ENCODE measurements at places on chromosomes 12 and 14.

GRCh38 chr12:56488041-56488955, at the start of gene GLS2:
TSS of gene GLS2 (minus strand) at chr12:56488161. CDS start at chr12:56488118, 43 bp downstream.
- peak; percentile 85 for DNase-seq

- no peak for DNase-seq
Observed at GRCh38 chr12:11497995-11498394, 102.6 kb upstream of the PRB2 start.

DNA sequence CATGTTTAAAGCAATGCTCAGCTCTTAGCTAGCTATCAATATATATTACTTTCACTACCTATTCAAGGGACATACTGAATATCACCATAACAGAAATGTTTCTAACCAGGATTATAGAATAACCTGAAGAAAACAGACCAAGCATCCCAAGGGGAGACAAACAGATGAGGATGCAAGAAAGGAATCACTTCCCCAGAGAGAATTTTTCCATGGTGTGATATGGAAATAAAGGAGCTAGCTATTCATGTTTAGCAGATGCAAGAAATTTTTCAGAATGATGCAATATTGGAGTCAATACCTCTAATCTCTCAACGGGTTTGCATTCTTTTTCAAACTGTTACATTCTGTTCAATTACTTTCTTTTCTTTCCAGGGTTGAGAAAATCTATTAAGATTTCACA, 538.9 kb upstream of the FLRT2 start:
- no peak for DNase-seq

GRCh38 chr12:132033627-132034026, 83.9 kb downstream of the EP400 start:
- DNase-seq: no peak

DNA sequence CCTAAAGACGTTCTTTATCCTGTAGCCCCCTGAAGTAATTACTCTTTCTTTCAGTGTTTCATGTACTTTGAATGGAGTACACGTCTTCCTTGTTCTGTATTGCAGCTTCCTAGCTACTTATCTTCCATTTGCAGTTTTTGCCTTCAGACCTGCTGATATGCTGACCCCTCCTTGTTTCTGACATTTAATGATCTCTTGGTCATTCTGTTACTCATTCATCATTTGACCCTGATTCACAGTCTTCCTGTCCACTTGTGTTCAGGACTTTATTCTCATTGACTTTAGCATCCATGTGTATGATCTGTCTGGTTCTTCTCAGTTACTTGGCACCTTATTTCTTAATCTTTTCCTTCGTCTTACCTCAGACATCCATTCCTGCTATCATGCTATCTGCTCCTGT, 22.2 kb downstream of the CPSF2 start:
- no peak for DNase-seq

- no peak for DNase-seq
Observed at GRCh38 chr12:639566-639965, 23.7 kb downstream of the NINJ2 start.

DNA sequence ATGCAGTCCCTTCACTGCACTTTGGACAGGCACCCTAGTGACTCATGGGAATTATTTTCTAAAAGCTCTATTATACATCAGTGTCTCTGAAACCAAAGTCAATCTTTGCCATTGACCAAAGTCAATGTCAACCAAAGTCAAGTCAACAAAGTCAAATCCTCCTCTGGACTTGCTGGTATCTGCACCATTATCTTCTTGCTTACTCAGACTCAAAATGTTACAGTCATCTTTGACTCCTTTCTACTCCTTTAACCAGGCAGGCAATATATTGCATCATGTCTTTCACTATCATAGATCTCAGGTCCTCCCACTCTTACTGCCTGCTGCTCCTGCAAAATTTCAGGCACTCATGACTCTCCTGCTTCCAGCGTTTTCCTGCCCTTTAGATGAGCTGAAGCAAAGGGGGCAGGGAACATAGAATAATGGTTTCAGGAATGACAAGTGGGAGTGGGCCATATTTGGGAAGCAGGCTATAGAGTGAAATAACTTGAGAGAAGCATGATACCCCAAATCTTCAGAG, 39.2 kb downstream of the IGF1 start:
- DNase-seq: no peak

DNA sequence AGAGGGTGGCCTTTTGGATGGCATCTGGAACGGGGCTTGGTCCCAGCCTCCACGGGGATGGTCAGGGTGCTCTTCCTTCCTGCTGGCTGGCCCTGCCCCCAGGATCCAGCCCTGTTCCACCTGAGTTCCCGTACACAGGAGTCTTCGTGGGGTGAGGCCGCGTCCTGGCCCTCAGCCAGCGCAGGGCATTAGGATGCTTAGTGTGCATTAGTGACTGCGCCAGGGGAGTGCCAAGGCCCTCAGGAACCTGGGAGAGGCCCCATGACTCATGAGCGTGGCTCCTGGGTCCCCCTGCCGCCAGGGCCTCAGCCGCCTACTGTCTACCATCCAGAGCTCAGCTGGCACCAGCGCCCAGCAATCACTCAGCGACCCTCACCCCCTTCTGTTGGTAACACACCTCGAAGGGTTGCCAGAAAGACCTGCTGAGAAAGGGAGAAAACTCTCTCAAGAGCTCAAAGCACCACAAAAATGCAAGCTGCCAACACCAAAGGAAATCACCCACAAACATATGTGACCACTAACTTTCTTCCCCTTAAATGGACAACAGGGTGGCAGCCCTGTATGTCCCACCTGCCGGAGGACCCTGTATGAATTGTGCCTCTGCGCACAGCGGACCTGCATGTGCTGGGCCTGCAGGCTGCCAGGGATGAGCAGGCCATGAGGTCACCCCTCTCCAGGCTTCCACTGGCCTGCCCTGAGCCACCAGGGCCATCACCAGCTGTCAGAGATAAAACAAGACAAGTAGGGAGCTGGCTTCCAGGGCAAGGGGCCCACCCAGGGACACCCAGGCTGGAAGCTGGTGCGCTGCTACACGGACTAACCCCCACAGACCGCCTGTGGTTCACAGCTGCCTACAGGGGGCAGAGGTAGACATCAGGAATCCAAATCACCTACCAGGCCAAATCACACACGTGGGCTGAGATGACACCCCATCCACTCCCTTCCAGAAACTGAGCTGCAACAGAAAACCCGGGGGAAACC, 28.7 kb downstream of the CCDC85C start:
- peak; percentile 76 for DNase-seq

DNA sequence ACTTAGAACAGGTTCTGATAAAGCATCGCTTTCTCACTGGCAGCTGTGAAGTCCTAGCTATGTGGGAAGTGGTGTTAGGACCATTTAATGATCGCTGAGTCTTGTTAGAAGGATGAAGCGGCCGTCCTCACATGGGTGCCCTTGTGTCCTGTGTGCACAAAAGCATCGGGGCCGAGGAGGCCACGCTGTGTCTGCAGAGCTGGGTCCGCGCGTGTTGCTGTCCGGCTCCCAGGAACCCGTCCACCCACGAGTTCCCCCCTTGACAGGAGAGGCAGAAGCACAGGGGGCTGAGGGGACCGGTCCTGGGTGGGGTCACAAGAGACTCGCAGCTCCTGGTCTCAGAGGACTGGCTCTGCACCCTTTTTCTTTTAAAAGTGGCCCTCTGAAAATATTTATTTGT, 90.4 kb downstream of the ADGRD1 start:
- DNase-seq: no peak

- DNase-seq: no peak
Observed at GRCh38 chr14:24870949-24871701, 178.8 kb downstream of the STXBP6 start.

DNA sequence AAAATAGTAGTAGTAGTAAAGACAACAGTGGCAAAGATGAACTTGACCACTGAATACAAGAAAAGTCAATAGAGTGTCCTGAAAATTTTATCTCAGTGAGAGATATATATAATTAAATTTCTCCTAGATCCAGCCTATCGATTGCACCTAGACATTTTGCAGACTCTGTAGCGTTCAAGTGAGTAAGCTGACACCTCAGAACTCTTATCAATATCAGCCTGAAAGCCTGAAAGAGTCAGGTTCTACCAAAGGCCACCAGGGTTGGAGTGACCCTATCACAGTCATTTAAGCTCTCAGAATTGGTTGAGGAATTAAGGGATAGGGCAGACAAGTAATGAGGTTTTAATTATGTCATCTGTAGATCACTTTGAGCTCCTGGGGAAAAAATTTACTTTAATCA, 174.6 kb downstream of the SRGAP1 start:
- no peak for DNase-seq

GRCh38 chr14:39673270-39673711, 241.1 kb upstream of the FBXO33 start:
- DNase-seq: no peak

- no peak for DNase-seq
Observed at GRCh38 chr14:90720832-90721231, 95.4 kb downstream of the TTC7B start.

DNA sequence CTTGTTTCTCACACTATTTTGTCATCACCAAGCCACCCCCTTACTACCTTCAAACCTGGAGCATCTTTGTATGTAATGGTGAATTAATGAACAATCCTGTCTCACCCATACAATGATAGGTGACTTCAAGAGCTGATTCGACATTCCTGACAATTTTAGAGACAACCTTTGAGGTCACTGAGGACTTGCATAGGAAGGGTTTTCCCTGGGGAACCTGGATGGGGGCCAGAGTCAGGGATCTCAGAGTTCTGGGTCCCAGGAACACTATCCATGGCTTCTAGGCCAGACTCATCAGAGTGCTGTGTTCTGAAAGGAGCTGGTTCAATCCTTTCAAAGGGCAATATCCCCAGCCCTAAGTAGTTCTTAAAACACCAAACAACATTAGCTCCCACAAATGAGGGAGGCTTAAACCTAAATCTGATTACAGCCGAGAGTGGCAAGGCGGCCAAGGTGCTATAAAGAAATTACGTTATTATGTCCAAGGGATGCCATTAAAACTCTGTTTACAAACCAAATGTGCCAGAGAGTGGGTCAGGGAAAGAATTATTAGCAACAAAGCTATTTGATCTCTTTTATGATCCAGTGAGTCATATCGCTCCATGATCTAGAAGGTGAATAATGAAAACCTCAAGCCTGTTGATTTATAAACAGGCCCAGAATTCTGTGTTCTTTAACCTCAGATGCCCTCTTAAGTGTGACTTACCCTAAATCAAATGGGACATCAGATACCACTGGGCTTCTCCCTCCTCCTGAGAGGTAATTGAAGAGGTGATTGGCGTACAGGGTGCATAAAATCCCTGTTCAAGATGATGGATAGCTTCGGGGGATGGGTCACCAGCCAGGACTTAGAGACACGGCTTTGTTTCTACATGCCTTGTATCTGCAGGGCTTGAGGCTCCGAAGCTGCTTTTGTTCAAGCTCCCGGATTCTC, 230.2 kb upstream of the TBX3 start:
- DNase-seq: no peak

- DNase-seq: no peak
Observed at GRCh38 chr14:73264080-73264884, 27.0 kb downstream of the PAPLN start.

DNA sequence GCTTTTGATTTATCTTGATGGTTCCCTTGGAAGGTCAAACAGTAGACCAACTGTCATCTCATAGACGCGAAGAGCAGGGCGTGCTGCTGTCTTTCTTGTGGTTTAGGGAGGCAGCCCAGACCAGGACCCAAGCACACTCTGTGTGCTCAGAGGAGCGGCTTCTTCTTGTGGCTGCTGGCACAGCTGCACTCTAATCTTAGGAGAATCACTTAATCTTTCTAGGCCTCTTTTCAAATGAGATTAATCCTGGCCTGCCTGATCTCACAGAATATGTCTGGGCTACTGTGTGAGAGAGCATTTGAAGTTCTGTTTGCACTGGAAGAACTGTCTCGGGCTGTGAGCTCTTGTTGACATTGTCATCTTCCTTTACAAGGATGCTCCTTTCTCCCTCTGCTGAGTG, 60.0 kb upstream of the TRAF3 start:
- no peak for DNase-seq

DNA sequence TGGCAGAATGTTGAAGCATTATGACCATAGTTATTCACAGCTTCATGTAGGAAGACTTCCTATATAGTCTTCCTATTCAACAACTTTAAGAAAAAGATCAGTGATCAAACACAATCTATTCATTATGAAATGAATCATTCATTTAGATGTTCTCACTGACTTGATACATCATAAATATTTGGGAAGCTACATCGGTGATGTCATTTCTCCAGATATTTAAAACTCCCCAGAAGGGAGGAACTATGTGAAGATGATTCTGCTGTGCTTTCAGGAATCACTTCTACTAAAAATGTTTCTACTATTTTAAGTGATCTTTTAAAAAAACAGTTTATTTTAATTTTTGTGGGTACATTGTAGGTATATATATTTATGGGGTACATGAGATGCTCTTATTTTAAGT, 316.4 kb downstream of the BCAT1 start:
- no peak for DNase-seq
